ENCODE measurements at places on chromosomes 4 and X.

DNA sequence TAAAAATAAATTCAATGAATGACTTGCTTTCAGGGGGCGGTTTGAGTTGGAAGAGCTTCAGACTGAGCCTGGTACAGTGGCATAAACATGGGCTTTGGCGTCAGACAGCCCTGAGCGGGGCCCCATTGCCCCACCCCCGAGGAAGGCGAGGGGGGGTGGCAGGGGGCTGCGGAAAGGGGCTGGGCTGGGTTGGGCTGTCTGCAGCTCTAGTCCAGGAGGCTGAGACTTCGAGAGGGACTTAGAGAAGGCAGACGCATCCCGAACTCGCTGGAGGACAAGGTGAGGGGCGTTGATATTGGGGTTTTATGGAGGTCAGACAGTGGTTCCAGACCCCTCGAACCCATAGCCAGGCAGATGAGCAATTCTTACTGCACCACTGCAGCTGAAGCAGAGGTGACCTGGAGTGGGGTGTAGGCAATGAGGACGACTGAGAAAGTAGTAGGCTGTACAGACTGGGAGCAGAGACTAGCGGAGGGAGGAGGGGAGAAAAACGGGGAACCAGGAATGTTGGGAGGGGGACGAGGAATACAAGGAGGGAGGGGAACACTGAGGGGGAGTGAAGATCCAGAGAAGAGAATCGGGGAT is at the start of gene MAGED2:
Gene MAGED2, plus strand, starts transcription at position 222 of the 585 bp plus-strand sequence. CDS start 1,587 bp downstream, outside the sequence.
- peak; percentile 76 for DNase-seq

- DNase-seq: peak; percentile 71
Observed at GRCh38 chr4:173038192-173038896, 130.3 kb upstream of the GALNT7 start.

DNA sequence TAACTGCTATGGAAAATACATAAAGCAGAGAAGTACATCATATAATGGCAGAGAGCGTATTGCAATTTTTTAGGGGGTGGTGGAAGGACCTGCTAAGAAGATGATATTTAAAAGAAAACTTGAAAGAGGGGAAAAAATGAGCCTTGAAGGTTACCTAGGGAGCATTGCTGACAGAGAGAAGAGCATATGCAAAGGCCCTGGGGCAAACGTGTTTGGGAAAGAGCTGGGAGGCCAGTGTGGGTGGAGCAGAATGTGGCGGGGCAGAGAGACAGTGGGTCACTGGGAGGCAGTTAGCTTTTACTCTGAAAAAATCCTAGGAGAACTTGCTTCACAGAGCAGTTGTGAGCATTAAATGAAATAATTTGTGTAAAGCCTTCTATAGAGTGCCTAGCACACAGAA is 157.0 kb downstream of the SHROOM3 start:
- no peak for DNase-seq

DNA sequence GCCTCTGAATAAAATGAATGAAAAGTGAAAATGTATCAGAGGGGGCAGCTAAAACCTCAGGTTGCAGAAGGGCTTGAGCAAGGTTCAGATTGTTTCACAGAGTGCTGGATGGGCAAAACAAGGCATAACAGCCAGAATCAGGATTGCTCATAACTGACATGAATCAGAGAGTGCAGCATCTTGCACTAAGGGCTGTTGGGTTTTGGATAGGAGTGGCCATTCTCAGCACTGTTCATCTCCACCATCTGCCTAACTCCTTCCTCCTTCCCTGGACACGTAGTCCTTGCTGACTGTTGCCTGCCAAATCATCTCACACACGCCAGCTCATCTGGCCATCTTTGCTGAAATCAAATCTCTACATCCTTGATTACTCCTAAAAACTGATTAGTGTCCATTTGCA is 75.3 kb upstream of the C1QTNF7 start:
- DNase-seq: no peak

DNA sequence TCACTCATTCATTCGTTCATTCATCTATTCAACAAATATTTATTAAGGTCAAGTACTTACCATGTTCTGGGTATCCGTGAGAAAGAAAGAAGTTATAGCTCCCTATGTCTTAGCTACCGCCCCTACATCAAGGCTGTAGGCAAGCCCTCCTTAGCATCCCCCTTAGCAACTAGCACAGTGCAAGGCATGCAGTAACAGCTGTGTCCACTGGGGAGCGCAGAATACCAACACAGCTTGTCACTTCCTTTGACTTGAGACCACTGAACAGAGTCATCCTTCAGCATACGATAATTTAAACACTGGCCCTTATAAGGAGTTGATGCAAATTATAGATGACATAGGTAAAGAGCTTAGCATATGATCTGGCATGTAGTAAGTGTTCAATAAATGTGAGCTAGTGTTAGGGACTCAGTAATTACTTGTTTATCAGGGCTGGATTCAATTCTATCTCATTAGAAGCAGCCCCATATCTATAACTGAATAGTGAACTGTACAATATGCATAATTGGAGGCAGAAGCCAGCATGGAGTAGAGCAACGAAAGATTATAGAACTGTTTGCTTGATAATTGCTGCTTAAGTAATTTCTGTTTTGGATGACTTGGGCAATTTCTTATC is 8.7 kb downstream of the KIAA1210 start:
- DNase-seq: peak; percentile 79

DNA sequence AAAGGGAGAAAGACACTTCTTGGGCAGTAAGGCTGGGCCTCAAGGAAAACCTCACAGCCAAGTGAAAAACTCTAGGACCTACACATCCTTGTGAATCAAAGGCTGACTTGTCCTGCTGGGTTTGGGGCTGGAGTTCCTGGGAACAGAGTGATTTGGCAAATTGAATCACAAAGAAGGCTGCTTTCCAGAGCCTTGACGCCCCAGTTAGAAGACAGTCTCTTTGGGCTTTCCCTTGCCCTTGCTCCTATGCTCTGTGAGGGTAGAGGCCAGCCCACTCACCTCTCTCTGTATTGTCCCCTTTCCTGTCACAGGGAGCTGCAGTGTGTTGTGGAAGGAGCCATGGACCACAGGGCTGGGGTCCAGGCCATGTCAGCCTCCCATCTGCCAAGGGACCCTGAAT is 9.6 kb downstream of the AMER1 start:
- no peak for DNase-seq

GRCh38 chrX:35561985-35562384 is 236.2 kb upstream of the MAGEB16 start:
- no peak for DNase-seq

GRCh38 chr4:74635074-74635473 is 159.2 kb downstream of the BTC start:
- no peak for DNase-seq

- DNase-seq: no peak
Observed at GRCh38 chrX:42022158-42022557, 98.8 kb upstream of the CASK start.

DNA sequence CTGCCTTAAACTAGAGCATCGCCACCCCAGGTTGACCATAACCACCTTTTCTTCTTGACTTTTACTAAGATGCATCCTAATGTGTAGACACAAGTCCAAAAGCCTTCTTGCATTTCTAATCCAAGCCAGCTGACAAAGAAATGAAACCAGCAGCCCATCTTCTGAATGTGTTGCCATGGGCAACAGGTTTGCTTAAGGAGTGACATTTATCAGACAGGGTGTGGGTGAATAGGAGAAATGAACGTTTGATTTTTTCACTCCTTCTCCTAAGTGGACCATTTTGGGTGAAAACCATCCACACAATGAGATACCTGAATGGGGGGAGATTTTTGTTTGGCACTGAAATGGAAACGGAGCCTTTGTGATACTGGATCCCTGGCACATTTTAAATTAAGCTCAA is 72.7 kb upstream of the C4orf50 start:
- DNase-seq: no peak

All from eye (tissue), 1 donor.